ENCODE measurements at places on chromosomes 6 and 20.

- DNase-seq, result no peak
These were observed 91.1 kb downstream of the MRPL14 start for GRCh38 chr6:44036196-44036595.

DNA sequence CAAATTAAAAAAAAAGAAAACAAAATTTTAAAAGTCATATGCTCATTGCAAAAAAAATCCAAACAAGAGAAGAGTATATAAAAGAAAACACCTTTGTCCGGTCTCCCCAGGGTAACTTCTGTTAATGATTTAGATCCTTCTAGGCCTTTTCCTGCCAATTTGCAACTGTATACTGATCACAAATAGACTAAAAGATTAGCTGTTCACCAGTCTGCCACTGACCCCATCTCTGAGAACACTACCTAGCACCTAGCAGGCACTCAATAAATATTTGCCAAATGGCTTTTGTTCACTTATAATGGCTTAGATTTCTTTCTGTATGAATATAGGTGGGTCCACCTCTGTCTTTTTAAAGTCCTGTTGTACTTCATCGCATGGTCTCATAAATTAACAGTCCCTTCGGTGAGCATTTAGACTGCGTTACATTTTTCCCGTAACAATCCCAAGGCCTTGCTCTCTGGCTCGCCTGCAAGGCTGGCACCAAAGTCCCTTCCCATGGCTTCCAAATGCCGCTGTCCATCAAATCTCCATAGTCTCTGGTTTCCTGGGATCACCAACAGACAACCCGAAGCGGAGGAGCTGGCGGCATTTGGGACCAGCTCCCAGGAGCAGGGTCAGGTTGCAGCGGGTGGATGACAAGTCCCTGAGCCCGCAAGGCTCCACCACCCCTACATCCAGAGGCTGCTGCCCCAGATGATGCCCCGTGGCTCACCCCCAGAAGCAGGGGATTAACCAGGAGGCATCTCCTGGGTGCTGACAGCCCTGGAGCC, 11.8 kb downstream of the JPH2 start:
- DNase-seq, result no peak

DNA sequence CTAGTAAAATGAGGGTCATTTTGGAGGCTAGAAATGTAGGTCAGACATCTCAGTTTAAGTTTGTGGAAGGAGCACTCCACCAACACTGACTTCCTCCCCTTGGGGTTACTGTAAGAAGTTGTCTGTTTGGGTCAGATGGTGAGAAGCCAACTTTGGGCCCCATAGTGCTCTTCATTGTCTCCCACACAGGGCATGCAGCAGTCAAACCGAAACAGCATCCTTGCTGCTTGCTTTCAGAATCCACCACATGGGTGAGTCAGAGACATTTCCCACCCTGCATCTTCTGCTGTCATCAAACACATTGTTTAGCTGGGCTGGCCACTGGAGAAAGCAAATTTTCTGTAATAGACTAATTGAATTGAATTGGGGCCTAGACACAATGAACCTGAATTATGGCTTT, 16.8 kb downstream of the IL17F start:
- peak; percentile 15 for DNase-seq

DNA sequence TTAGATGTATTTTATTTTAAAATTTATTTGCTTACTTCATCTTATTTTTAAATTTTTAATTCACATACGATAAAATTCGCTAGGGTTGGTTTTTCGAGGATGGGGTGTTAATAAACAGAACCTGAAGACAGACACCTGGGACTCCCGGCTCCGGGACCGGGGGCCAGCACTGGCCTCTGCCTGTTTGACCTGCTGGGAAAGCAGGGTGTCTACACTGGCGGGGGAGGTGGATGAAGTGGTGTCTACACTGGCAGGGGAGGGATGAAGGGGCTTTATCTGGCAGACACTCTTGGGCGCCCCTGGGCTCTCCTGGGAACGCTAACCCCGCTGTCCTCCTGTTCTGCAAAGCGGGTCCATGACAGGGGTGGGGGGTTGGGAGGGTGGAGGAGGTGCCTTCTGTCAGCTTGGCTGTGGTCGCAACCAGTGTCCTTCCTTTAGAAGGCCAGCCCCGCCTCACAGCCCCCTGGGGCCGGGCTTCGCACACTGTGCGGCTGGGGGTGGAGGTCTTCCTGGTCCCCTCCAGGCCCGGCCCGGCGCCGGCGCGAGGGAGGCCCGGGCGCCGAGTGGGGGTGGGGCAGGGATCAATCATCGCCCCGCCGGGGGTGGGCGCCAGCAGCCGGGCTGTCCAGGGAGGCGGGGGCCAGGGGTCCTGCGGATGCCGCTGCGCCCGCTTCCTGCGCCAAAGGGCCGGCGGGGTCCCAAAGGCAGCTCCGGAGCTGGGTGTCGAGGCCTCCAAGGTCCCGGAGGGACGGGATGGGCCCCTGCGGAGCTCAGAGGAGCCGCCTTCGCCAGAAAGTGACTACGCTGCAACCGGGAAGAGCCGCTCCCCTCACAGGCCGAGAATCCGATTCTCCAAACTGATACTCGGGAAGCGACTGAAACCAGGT, 1.8 kb downstream of the GATA5 start:
- no peak for DNase-seq

DNA sequence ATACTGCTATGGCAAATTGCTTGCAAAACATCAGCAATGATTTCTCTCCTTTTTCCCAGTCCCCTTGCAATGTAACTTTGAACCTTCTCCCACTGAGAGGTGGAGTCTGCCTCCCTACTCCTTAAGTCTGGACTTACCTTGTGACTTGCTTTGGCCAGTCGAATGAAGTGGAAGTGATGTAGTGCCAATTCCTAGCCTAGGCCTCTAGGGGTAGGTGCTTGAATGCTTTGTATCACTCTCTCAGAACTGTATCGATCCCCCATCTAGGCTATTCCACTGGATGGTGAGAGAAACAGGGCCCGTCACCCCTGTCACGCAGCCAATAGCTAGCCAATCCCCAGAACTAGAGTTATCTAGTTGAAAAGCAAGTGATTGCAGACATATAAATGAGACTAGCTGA, 238.6 kb downstream of the BTBD3 start:
- DNase-seq, result no peak

GRCh38 chr6:160733050-160733646, 31.1 kb downstream of the PLG start:
- peak; percentile 18 for DNase-seq

DNA sequence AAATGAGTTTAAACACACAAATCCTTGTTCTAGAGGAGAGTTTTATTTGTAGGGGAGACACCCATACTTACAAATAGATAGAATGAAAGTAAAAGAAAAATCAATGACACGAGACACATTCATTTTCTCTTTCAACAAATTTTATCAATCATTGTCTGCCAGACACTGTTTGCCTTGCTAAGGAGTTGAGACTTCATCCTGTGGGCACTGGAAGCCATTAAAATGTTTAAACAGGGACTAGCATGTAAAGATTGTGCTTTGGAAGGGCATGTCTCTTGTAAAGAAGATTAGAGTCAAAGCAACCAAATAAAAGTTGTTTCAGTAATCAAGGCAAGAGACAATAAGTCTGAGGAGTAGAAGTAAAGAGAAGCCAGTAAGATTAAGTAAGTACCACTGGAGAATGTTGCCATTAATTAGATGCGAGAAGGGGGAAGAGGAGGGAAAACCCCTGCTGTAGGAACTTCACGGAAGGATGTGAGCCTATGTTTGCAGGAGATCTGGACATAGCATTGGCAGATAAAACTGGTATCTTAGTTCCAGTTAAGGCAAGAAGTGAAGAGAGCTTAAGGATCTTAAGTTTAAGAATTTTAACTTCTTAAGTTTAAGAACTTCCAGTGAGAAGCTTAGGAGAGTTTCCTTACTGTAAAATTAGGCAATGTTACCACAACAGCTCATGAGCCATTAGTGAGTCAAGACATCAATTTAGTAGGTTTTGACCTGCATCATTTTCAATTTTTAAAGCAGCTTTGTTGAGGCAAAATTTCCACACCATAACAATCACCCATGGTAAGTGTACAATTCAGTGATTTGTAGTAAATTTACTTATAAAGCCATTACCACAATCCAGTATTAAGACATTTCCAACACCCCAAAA, 117.0 kb upstream of the UST start:
- DNase-seq, result no peak

DNA sequence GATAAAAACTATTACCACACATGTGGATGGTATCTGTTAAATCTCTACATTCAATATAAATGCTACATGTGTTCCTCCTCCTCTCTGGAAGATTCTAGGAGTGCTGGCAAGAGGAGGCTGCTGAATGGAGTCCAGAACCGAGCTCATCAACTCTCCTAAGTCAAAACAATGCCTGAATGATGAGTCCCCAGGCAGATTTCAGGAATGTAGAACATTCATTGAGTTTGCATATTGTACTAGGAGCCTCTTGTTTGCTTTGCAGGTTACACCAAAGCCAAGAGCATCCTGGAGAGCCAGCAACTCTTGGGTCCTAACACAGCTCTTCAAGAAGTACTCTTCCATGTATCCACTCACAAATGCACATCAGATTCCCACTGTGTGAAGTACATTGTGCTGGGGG, 117.6 kb upstream of the UST start:
- DNase-seq, result no peak

GRCh38 chr20:3927486-3928291, 38.5 kb downstream of the PANK2 start:
- DNase-seq, result no peak

DNA sequence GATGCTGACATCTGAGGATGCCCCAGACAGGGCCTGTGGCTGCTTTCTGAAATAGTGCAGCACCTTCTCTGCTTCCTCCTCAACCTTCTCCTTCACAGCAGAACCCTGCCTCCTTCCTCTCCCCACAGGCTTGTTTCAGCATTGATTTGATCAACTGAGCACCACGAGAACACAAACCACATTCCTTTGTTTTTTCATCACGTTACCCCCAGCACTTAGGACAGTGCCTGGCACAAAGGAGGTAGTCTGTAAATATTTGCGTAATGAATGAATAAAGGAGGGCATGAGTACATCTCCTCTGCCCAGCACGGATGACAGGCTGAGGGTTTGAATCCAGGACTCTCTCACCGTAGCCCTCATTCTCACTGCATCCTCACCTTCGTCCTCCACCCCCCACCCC, 21.3 kb upstream of the WFDC2 start:
- DNase-seq, result no peak

GRCh38 chr6:63783096-63783495, 147.5 kb downstream of the PHF3 start:
- no peak for DNase-seq

- no peak for DNase-seq
These were observed 152.6 kb upstream of the SMLR1 start for GRCh38 chr6:130674604-130675003.

GRCh38 chr20:18090044-18090443, 32.3 kb upstream of the OVOL2 start:
- no peak for DNase-seq

DNA sequence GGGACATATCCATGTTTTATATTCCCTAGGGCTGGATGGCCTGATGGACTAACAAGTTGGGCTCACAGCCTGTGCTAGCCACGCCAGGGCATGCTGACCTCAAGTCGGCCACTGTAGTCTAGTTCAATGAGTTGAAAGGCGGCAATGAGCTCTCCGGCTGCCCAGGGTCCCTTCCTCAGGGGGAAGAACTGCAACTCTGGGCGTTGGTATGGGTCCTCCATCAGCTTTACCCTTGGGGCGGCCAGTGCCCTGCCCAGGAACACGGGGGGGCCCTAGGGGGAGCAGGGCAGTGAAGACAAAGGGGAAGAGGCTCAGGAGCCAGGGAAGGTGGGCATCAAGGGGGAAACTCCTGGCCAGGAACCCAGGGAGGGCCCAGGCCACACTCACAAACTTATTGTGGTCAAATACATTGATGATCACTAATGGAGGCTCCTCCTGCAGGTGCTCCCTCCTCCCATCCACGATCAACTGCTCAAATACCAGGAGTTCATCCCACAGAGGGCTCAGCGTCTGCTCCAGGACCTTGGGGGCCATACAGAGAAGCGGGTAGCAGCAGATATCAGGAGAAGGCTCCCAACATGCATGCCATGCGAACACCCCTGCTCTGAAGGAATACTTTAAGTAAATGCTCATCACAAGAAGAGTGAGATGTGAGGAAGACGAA, 32.8 kb upstream of the SPAG4 start:
- DNase-seq, result no peak

DNA sequence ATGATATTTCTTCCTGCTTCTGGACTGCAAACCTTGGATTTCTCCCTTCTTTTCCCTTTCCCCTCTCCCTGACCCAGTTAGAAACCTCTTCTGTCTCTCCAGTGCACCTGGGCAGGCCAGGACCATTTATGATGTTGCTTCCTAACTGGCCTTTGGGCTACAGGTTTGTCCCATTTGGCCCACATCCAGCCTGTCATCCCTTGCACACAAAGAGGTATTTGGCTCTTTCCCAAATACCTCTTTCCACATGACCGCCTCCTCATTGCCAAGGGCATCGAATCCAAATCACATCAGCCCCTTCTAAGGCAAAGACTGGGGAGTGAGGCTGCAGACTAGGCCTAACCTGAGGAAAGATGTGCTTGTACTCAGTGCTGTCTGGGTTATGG, 13.6 kb downstream of the FGD2 start:
- DNase-seq, result no peak

DNA sequence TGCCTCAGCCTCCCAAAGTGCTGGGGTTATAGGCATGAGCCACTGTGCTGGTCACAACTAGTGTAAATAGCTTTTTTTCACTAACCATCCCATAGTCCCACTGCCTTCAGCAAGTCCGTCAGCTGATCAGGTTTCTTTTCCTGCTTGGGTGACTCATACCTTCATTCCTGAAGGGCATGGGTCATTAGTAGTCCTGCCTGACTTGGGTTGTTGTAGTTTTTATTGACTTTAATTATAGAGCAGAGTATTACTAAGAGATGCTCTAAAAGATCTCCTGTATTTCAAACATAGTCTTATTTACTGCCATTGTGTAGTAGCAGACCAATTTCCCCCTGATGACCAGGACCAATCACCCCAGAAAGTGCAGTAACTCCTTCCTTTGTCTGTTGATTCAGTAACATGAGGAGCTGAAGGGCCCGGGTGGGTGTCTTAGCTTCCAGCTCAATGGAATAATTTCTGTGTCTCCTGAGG, 25.8 kb downstream of the HLA-C start:
- DNase-seq, result peak; percentile 91

DNA sequence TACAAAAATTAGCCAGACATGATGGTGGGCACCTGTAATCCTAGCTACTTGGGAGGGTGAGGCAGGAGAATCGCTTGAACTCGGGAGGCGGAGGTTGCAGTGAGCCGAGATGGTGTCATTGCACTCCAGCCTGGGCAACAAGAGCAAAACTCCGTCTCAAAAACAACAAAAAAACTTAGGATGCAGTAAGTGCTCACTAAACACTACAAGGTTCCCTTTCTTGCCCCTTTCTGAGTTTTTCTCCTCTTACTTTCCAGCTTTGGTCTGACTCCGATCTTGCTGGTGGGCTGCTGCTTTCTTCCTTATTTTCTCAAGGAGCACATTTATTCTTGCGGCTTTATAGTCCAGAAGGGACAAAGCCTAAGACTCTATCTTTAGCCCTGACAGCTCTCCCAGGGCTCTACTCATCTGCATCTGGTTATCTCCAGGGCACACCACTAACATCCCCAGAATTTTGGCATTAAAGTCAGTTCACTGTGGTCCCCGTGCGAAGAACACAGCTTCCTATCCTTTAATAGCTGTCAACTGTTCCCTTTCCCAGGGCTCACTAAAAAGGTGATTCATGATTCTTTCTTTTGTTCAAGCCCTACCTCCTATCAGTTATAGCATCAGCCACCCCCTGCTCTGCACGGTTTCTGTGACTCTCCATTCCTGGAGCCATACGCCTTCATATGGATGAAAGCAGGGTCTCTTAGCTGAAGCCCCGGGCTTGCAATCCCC, 17.1 kb upstream of the RPN2 start:
- DNase-seq, result no peak

GRCh38 chr20:35615667-35616464, at the start of gene SPAG4:
SPAG4 (plus strand) TSS chr20:35615829; CDS start chr20:35616004, 175 bp downstream.
- DNase-seq, result no peak

Data from HT1080 (cell line).